ENCODE measurements at places on chromosomes 3 and 15. TPM values are rescaled to one million over a fixed set of nuclear protein-coding genes. Genes with fewer than 3 reads are reported as not detected.

- DNase-seq: no peak
Observed at GRCh38 chr3:60475096-60475495, 776.2 kb downstream of the FHIT start.

GRCh38 chr15:42650208-42651066, 75.0 kb downstream of the STARD9 start:
- DNase-seq: no peak

DNA sequence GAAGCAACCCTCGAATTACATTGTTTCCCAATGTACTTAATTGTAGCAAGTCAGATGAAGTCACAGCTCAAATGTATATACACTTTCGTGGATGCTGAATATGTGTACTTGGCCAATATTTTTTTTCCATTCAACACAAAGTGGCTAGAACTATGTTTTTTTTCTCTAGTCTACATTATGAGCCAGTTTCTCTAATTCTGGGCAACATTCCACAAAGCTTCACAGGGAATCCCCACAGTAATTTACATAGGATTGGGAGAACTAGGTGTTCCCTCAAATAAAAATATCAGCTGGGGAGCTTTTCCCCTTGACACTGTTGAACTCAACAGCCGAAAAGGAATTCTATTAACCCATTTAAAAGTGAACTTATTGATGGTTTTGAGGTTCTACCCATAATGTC, 493.1 kb downstream of the MECOM start:
- no peak for DNase-seq

DNA sequence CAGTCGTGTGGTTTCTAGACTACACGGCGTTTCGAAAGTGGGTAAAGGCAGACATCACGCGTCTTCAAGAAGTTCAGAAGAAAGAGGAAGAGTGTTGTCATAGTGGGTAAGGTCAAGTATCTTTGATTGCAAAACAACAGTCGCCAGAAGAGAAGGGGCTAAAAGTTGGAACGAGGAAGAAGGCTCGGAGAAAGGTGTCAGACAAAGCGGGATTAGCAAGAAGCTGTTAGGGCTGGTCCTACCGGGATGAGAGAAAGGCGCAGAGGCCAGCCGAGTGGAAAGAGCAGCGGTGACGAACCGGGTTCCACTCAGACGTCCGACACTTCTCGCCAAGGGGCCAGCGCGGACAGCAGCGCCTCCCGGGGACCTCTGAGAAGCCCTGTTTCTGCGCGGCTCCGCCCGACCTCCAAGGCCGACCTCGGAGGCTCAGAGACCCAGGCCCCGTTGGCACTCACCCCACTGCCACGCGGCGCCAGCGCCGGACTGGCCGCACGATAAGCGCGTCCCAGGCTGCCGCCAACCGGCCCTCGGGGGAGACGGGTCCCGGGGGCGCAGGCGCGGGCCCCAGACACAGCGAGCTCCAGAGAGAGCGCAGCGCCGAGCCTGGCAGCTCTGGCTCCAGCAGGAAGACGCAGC, 436 bp downstream of the ADPGK start:
- no peak for DNase-seq

DNA sequence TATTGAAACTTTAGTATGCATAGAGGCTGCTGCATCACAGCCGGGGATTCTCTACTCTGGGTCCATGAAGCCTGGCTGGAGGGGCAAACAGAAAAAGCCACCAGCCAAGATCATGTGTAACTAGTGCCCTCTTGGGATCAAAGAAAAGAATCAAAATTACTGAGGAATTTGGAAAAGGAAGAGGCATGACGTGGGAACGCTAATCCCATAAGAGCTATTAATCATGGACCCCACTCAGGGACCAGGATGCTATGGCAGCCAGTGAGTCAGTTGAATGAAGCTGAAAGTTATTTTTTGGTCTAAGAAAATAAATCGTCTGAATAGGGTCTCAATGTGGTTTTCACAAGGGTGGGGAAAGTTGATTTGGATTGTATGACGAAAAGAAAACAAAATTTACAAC, 1165.1 kb downstream of the ROBO2 start:
- no peak for DNase-seq

The HRG gene
- total RNA-seq: not detected
